ENCODE measurements at places on chromosomes 12 and 14.

- no peak for DNase-seq
Observed at GRCh38 chr12:130982565-130983225, 29.0 kb downstream of the ADGRD1 start.

DNA sequence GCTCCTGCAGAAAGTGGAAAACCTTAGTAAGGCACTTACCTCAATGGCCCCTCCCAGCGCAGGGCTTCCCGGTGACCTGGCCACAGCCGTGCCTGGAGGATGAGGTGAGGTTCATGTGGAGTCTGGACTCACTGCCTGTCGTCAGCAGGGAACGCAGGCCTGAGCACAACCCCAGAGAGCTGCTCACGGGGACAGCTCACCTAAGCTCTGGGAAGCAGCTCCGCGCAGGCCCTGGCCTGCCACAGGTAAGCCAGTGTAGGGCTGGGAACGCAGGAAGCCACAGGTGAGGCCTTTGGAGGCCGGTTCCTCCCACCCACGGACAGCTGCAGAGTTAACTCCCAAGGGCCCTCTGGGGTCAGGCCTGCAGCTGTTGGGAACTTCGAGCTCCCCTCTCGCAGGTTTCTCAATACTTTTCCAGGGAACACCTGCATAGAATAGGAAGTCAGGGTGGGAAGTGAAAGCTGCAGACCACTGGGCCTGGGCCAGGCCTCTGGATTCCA lies 32.7 kb downstream of the ANAPC7 start:
- peak; percentile 54 for DNase-seq

DNA sequence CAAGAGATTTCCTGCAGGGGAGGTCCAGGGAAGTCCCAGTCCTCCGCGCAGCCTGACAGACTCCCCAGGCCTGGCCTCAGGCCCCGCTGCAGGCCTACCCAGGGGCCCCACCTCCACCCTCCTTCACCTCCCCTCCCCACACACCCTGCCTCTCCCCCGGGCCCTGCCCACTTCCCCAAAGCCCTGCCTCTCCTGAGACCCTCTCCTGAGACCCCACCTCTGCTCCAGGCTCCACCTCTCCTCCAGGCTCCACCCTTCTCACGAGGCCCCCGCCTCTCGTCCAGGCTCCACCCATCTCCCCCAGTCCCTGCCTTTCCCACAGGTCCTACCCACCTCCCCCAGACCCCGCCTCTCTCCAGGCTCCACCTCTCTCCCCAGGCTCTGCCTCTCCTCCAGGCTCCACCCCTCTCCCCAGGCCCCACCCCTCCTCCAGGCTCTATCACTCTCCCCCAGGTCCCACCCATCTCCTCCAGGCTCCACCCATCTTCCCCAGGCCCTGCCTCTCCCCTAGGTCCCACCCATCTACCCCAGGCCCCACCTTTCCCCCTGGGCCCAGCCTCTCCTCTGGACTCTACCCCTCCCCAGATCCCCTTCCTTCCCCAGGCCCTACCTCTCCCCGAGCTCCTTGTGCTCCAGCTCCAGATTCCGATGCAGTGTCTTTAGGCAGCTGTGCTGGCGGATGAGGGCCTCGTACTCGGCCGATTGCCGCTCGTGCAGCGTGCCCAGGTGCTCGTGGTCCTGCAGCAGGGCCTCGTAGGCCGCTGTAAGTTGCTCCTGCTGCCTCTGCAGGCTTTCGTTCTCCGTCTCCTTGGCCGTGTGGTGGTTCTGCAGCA lies 58.8 kb upstream of the GPR68 start:
- DNase-seq: peak; percentile 93

DNA sequence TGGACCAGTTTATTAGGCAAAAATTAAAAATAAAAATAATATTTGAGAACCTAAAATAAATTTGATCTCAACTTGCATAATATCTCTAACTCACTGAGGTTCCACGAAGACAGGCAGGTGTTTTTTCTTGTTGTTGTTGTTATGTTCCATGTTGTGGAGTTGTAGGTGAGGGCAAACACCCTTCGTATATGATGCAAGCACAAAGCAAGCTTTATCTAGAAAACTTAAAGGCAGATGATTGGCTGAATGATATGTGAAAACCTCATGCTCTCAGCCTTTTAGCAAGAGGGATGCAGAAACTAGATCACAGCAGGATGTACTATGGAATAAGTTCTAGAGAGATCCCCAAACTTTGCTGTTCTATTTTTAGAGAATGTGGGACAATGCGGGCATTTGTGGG lies 502.7 kb downstream of the ETNK1 start:
- no peak for DNase-seq

DNA sequence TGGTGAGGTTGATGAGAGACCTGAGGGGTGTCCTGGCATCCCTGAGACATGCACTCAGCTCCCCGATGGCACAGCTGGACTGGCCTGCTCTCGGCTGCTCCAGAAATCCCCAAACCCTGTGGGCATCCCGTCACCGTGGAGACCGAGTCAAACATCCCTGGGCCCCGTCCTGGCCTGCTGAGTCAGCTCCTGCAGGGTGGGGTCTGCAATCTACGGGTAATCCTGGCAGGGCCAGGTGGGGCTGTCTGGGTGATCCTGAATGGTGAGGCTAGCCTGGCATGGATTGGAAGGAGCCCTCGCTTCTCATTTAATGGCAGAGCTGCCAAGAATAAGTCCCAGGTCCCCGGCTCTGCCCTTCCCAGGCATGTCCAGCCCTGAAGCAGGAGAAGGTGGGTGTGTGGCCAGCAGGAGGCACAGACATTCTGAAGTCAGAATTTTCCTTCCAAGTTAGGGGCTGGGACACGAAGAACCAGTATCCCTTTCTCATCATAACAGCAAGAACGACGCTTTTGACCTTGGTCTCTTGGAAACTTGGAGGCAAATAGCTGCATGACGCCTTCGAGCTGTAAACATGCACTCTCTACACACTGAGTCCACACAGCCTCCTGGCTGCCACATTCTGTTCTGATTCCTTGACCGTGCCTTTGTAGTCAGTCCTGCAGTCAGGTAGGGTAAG lies 17.7 kb upstream of the SERPINA4 start:
- DNase-seq: no peak

DNA sequence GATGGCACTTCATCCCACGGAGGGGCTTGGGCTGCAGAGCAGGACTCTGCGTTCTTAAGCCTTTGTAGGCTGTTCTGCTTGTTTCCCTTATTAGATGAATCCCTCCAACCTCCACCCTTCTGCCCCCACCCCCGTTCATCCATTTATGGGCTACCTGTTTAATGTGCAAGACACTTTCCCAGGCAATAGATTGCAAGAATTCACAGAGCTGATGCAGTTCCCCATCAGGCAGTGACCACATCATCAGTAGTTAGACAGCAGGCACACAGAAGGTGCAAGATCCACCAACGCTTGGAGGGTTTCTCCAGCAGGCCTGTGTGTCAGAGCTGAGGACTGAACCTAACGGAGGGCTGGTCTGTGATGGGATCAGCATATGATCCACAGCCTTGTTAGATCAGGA lies 1.2 kb upstream of the C1R start:
- no peak for DNase-seq

GRCh38 chr12:25959071-25959961 lies 834 bp downstream of the RASSF8 start:
- DNase-seq: no peak

GRCh38 chr14:97179573-97179972 lies 382.4 kb downstream of the VRK1 start:
- no peak for DNase-seq

DNA sequence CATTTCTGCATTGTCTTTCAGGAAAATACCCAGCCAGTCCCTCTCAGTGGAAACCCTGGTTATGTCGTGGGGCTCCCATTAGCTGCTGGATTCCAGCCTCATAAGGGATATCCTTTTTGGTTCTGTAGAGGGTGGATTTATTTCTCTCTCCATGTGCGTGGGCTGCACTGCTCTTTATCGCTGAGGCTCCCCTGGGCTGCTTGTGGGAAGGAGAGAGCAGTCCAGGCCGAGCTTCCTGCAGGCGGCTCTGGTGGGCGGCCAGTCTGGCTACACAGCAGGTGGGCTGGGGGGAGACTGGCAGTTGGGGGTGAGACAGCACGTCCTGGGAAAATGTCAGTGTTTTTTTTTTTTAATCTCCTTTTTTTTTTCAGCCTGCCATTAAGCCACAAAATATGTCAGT lies 27.6 kb downstream of the TCTN1 start:
- DNase-seq: no peak

DNA sequence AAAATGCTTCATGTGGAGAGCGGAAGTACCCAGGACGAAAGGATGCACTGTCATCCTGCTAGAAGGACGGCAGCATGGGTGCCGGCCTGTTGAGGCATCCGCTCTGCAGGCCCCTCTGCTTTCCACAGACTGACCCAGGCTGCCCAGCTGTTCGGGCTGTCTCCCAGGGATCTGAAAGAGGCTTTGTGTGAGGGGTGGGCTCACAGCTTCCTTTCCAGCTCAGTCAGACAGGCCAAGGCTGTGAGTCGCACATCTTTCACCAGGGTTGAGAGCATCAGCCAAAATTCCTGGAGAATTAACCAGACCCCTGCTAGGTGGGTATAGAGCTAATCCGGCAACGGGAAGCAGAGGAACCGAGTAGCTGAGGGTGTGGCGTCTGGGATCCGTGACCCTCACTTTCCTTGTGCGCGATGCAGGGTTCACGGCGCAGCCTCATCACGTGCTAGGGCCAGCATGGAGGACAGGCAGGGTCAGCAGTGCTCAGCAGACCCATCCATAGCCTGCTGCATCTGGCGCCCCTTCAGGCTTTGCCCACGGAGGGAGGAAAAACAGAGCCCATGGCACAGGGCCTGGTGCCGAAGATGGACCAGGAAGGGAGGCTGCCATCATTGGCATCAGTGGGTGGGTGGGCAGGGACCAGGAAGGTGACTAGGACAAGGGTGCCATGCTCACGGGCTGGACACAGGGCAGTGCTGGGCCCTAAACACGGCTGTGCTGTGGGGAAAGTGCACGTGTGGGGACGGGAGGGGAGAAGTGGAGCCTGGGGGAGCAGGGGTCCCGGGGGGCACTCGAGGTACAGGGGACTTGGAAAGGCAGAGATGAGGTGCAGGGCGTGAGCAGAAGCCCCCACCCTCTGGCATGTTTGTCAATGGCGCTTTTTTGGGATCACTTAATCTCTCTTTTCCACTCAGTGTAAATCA lies 9.2 kb upstream of the SIVA1 start:
- no peak for DNase-seq

DNA sequence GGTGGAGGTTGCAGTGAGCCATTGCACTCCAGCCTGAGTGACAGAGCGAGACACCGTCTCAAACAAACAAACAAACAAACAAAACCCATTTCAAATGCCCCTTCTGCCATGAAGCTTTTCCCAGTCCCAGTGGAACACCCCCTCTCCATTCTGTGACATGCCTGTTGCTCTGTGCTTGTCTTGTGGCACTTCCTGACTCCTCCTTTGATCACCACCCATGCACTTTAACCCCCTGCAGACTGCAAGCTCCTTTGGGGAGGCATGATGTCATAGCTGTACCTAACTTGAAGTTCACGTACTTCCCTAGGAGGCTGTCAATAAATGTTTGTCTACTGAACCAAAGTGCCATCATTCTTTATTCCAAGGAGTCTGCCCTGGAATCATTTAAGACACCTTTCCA lies 64.7 kb downstream of the TMCC3 start:
- DNase-seq: no peak

DNA sequence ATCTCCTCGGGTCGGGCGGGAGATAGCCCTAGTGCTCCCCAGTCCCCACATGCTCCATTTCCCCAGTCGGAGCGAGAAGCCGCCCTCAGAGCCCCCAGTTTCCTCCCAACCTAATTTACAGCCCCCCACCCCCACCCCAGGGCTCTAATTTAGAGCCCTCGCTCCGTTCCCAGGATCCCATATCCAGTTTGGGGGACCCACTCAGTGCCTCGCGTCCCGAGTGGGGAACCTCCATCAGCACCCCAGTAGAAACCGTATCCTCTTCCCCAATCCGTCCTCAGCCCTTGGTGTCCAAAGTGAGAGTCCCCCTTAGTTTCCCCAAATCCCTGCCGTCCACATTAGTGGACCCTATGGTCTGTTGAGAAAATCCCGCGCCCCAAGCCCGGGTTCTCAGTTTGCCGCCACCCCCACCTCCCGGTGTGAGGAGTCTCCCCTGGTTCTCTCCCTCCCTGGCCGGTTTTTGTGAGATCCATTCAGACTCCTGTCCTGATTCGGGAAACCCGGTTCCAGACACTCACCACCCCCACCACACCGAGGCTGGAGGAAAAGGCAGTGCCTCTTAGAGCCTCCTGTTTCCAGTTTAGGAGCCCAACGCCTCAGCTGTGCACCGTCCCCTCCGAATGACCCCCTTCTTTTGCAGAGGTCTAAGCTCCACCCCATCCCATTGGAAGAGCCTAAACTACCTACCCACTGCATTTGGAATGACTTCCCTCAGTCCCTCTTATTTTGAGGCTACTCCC lies 809 bp upstream of the MSI1 start:
- DNase-seq: no peak

- no peak for DNase-seq
Observed at GRCh38 chr14:87916886-87917275, 76.1 kb downstream of the GALC start.

DNA sequence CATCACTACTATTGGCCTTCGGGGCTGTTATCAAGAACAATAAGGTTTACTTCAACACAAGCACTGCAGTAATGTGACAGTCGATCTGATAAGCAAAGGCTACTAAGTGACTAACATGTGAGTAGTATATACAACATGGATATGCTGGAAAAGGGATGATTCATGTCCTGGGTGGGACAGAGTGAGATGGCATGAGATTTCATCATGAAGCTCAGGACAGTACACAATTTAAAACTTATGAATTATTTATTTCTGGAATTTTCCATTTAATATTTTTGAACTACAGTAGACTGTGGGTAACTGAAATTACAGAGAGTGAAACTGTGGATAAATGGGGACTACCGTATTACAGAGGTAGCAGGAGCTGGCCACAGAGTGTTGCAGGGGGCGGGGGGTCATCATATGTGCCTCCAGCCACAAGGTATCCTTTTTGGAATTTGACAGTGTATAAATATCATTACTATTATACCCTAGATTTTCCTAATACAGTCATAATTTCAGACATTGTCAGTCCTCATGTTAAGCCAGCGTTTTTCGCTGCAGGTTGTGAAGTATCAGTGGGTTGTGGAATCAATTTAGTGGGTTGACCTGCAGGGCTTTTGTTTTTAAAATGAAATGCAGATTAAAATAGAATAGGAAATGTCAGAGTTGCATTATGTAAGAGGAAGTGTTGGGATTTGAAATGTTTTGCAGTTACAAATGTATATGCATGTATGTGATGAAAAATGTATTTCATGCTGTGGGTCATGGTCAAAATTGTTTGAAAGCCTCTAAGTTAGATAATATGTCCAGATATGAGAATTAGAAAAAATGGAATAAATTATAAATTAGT lies 148.0 kb upstream of the NUDT4 start:
- no peak for DNase-seq

- no peak for DNase-seq
Observed at GRCh38 chr12:89484470-89484869, 40.1 kb downstream of the GALNT4 start.

DNA sequence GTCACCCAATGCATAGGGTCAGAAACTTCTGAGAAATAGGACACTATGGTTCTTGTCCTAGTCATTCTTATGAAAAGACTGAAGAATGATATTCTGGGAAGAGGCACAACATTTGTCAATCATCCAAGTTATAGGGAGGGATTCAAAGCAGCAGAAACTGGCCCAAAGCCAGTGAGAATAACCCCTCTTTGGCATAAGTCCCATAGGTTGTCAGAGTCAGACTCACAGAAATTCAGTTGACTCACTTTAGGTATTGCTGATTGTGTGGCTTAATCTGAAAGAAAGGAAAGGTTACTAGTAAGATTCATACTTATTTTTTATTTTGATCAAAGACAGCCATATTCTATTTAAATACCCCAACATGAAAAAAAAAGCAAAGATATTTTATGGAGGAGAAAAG lies 151.0 kb downstream of the SRGAP1 start:
- no peak for DNase-seq

GRCh38 chr12:120263748-120264085 lies 1.8 kb downstream of the PXN start:
- no peak for DNase-seq
